ENCODE measurements at places on chromosomes 12 and 14.

- DNase-seq: no peak
These were observed 54.4 kb downstream of the SPPL3 start for GRCh38 chr12:120849765-120850164.

- no peak for DNase-seq
These were observed 22.4 kb downstream of the ERH start for GRCh38 chr14:69375722-69376121.

DNA sequence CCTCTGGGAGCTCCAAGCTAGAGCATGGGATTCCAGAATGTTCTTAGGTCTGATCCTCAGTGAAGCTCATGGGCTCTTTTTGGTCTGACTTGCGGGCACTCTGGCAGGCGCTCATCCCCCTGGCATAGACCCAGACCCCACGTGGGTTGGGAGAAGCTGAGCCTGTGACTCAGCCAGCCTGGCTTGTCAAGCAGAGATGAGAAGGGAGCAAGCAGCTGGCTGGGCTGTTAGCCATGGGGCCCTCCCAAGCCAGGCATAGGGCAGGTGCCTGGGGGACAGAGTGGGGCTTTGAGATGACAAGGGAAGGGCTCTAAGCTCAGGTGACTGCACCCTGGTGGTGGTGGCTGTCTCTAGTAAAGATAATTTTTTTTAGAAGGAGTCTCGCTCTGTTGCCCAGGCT lies 80.3 kb upstream of the NOS1 start:
- DNase-seq: no peak

GRCh38 chr12:18221726-18222125 lies 39.6 kb upstream of the PIK3C2G start:
- no peak for DNase-seq

DNA sequence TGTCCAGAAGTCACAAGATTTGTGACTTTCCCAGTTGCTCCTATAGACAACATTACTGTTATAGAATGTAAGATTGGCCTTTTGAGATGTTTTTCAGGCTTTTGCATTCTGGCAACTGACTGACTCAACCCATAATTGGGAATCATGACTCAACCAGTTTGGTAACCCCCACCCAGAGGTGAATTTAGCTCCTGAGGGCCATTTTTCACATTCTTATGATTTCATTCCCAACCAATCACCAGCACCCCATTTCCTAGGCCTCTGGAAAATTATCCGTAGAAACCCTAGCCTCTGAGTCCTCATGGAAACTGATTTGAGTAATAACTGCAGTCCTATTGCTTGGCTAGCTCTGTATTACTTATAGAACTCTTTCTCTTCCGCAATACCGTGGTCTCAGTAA lies 626.0 kb upstream of the SEL1L start:
- no peak for DNase-seq

- DNase-seq: no peak
These were observed 130.7 kb upstream of the RASSF8 start for GRCh38 chr12:25827747-25828146.

GRCh38 chr12:49093792-49094159 lies 825 bp downstream of the DHH start:
- DNase-seq: no peak

GRCh38 chr12:130526813-130527212 lies 189.1 kb downstream of the PIWIL1 start:
- no peak for DNase-seq

- DNase-seq: no peak
These were observed 46.9 kb downstream of the ACTN1 start for GRCh38 chr14:68932231-68932630.

DNA sequence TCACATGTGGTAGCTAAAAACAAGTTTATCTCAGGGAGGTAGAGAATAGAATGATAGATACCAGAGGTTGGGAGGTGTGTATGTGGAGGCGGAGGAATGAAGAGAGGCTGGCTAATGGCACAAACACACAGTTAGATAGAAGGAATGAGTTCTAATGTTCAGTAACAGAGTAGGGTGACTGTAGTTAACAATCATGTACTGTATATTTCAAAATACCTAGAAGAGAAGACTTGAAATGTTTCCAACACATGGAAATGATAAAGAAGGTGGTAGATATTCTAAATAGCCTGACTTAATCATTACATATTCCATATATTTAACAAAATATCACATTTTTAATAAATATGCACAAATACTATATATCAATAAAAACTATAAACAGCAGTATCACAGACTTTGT lies 8.9 kb upstream of the IFNG-AS1 start:
- DNase-seq: no peak

DNA sequence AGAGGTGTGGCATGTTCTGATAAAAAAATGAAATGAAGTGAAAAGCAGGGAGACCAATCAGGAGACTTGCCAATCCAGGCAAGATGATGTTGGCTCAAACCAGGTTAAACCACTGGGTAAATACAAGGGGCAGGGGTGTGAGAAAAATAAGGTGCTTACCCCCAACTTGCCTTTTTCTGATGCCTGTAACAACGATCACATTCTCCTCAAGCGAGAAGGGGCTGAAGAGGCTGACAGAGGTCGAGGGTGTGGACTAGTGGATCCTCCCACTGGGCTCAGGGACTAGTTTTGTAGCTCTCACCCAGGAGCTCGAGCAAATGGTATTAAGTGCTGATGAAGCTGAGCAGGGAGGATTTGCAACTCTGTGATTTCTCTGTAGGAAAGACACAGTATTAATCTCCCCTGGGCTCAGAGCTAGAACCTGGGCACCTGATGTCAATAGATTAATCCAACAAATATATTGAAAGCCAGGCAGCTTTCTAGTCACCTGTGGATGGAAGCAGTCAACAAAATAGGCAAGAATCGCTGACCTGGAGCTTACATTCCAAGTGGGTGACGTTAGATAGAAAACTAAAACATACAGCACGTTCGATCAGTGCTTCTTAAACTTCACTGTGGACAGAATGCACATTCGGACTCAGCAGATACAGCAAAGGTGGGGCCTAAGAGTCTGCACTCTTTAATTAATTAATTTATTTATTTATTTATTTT lies 15.2 kb upstream of the EAPP start:
- DNase-seq: no peak

DNA sequence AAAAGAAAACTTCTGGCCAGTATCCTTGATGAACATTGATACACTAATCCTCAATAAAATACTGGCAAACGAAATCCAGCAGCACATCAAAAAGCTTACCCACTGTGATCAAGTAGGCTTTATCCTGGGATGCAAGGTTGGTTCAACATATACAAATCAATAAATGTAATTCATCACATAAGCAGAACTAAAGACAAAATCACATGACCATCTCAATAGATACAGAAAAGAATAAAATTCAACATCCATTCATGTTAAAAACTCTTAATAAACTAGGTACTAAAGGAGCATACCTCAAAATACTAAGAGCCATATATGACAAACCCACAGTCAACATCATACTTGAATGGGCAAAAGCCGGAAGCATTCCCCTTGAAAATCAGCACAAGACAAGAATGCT lies 71.8 kb upstream of the PTPRB start:
- DNase-seq: no peak

- no peak for DNase-seq
These were observed 39.2 kb downstream of the PRIMA1 start for GRCh38 chr14:93749076-93749420.

- DNase-seq: no peak
These were observed 476.5 kb downstream of the APAF1 start for GRCh38 chr12:99121546-99121945.

- no peak for DNase-seq
These were observed 6.1 kb downstream of the RHOF start for GRCh38 chr12:121787063-121788025.

GRCh38 chr14:105363847-105364708 lies 34.3 kb upstream of the TEX22 start:
- peak; percentile 16 for DNase-seq

DNA sequence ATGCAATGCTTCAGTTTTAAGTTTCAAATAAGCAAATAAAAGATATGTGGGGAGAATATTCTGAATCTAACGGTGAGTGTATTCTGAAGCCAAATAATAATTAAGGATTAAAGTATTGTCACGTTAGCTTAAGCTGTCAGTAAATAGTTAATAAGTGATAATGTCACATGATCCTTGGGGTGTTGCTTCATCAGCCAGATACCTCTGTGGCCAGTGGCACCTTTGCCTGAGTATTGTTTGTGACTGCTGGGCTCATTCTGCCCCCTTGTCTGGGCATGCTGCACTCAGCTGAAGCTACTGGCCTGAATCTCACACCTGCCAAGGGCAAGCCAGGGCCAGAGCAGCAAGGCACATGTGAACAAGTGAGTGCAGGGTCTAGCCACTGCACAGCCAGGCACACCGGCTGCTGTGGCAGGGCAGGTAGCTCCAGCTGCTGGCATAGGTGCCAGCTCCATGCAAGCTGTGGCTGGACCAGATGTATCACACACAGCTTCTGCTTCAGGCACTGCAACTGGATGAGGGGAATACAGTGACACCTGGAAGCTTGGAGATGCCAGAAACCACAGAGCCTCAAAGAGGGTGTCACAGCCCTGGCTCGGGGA lies 739.7 kb downstream of the SLC6A15 start:
- DNase-seq: no peak

GRCh38 chr12:115072712-115073111 lies 388.7 kb upstream of the TBX3 start:
- no peak for DNase-seq

- no peak for DNase-seq
These were observed 4.9 kb upstream of the ATP23 start for GRCh38 chr12:57936513-57936883.

DNA sequence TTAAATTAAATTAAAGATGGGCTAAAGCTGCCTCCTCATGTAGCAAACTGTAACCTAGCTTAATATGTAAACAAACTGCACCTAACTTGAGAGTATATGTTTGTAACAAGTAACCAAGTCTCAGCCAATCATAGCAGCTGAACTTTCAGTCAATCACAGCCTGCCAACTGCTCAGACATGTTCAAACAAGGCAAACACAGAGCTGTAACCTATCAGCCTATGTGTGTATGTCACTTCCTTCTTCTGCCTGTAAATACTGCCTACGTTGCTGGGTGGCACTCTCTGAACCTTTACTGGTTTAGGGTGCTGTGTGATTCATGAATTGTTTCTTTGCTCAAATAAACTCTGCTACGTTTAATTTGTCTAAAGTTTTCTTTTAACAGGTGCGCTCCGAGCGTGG lies 2.9 kb downstream of the SERPINA6 start:
- DNase-seq: no peak

GRCh38 chr14:65011538-65011937 lies 24.8 kb downstream of the FNTB start:
- no peak for DNase-seq

DNA sequence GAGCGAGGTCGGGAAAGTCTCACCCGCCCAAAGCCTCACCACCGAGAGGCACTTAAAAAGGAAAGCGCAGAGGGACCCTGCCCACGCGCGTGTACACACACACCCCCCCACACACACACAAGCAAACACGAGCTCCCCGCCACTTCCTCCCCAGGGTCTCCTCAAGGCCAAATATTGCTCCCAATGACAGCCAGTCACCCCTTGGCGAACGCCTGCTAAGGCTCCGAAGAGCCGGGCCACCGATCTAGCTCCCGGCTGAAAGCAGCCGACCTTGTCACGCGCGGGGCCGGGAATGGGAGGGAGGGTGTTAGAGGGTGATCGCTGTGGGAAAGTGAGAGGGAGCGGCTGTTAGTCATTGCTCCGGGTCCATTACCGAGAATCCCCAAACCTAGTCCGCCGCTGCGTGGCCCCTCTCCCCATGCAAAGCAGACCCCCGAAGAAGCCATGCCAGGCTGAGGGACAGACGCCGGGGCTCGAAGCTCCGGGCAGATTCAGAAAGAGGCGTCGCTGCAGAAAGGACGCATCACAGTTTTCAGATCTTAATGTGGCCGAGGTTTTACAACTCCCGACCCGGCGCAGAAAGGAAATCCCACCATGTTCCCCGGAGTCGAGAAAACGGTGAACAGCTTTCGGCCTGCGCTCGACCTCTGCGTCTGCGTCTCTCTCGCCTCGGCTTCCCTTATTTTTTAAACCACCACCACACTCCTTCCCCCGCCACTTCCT lies 2.6 kb downstream of the BMP4 start:
- DNase-seq: no peak

DNA sequence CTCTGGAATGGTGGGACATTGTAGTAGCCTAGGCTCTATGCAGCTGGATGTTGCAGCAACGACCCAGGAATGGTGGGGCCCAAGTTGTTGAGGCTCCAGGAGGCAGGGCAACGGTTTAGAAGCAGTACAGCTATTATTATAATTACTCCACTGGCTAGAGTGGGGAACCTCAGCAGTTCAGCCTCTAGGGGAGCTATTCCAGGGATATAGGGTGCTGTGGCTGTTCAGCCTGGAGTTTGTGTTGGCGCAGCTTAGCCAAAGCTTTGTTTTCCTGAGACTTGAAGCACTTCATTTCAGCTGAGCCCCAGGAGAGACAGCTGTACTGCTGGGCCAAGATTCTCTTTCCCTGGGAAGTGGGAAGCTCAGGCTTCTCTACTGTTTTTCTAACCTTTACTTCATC lies 1023.0 kb upstream of the ATXN7L3B start:
- no peak for DNase-seq

DNA sequence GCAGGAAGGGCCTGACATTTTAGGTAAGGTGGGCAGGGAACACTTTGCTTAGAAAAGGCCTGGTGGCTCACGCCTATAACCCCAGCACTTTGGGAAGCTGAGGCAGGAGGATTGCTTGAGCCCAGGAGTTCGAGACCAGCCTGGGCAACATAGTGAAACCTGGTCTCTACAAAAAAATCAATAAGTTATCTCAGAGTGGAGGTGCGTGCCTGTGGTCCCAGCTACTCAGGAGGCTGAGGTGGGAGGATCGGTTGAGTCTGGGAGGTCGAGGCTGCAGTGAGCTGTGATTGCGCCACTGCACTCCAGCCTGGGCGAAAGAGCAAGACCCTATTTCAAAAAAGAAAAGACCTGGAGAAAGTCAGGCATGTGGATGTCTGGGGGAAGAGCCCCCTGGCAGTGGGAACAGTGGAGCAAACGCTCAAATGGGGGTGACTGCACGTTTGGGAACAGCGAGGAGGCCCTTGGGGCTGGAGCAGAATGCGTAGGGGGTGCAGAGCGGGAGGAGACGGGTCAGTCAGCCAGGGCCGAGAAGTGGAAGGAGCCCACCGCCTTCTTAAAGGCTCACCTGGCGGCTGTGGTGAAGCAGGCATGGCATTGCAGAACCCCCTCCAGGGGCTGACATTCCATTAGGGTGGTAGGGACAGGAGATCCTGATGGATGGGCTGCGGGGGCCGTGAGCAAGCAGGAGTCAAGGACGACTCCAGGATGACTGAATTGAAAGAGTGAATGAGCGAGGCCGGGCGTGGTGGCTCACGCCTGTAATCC lies 6.2 kb upstream of the KIF26A start:
- no peak for DNase-seq

DNA sequence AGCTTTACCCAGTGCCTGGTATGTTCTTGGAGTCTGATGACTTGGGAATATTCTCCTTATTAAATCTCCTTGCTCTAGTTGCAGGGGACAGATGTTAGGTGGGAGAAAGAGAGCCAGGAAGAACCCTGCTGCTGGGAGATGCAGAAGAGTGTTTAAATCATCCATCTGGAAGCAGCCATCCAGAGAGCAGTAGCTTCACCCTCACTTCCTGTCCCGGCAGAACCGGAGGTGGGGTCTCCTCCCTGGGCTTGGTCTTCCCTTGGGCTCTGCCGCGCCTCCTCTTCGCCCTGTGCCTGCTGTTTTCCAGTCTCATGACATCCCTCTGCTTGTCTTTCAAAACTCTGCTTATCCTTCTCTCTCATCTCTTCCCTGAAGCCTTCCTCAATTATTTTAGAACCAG lies 15.5 kb downstream of the B4GALNT3 start:
- DNase-seq: no peak

- no peak for DNase-seq
These were observed 75.2 kb downstream of the FIGNL2 start for GRCh38 chr12:51773145-51773869.
